ENCODE measurements at places on chromosomes 3 and 15.

GRCh38 chr3:146561879-146562278 lies 17.5 kb upstream of the PLSCR1 start:
- no peak for DNase-seq

GRCh38 chr3:124639406-124640237 lies 90.6 kb upstream of the UMPS start:
- DNase-seq: no peak

DNA sequence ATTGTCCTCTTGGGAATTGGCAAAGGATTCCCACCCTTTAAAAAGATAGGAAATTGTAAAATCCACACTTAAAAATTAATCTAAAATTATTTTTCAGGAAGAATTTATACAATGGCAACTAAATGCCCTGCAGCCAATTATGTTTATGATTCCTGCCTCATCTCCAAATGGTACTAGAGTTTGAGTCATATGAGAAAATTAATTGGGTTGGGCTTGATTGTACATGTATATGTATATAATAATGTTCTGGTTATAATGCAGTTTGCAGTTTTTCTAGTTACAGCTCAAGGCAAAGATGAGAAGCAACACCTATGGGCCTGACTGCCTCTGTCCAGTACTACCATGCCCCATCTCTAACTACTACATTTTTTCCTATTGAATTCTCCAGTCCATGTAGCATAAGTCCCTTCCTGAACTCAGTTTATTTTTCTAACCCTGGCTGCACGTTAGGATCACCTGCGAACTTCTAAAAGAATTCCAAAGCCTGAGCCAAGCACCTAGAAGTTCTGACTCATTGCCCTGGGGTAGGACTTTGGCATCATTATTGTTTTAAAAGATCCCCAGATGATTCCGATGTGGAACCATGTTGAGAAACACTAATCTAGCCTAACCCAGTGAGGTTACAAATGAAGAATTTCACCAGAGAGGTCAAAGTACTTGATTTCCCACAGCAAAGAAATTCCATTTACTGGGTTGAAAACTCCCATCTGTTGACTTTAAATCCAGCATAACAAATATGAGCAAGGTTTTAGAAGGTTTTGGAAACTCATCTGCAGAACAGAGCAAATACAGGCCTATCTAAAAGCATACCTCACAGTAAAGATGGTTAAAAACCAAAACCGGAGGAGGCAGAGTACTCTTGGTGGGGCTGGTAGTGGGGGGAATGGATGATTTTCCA lies 19.4 kb downstream of the TGFBR2 start:
- DNase-seq: peak; percentile 78

- DNase-seq: no peak
Observed at GRCh38 chr3:119834754-119835370, 53.0 kb downstream of the NR1I2 start.

DNA sequence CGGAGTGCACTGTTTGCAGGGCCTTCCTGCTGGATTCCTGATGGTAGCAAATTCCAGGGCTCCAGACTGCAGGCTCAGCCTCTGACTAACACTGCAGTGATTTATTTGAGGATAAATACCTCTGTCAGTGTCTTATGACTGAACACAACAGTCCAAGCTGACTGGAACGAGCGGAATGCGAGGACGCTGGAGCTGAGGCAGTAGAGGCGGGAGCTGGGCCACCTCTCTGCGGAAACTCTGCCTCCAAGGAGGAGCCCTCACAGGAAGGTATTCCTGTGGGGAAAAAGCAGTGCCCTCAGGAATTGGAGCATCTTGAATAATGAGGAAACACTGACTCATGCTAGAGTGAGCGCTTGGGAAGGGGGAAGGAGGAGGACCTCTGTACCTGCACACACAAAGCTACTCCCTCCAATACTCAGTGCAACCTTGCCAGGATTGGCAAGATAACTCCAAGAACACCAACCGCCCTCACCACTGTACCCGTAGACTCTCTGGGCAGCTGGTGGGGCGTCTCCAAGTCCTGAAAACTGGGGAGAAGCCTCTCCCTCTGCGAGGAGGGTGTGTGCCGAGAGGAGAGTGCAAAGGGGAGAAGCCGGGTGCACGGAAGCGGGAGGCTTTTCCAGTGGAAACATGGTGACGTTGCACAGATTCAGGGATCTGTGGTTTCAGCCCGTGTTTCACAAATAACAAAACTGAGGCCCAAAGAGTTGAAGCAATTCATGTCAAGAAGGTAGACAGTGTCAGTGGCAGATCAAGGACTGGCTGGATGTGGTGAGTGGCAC lies 43.0 kb downstream of the VGLL4 start:
- peak; percentile 100 for DNase-seq

DNA sequence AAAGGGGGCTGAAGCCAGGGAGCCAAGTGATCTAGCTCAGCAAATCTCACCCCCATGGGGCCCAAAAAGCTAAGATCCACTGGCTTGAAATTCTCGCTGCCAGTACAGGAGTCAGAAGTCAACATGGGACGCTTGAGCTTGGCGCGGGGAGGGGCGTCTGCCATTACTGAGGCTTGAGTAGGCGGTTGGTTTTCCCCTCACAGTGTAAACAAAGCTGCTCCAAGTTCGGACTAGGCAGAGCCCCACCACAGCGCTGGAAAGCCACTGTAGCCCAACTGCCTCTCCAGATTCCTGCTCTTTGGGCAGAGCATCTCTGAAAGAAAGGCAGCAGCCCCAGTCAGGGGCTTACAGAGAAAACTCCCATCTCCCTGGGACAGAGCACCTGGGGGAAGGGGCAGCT lies 8.1 kb upstream of the SLC25A36 start:
- no peak for DNase-seq

DNA sequence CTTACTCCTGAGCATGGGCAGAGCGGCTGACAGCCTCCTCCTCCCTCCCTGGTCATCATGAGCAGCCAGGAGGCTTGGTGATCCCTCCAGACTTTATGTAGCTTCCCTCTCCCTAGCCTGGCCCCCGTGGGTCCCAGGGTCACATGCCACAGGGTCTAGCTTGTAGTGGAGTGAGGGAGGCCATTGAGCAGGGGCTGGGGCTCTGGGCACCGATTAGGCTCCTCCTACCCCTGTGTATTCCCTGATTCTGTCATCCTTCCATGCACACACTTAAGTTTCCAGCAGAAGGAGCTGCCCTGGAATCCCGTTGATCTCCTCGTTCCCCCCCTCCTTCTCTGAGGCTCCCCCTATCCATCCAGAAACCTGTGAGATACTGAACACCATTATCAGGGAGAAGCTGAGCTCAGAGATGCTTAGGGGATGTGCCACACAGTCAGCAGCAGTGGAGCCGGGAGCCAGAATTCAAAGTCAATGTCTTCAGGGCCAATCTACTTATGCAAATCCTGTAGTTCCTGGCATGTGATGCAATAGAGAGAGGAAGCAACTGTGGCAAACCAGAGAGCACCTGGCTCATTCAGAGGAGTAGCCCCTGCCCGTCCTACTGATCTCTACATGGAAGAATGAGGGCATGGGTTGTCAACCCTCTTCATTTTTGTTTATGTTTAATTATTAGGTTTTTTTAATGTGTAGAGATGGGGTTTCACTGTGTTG lies 17.2 kb downstream of the CCDC33 start:
- no peak for DNase-seq

DNA sequence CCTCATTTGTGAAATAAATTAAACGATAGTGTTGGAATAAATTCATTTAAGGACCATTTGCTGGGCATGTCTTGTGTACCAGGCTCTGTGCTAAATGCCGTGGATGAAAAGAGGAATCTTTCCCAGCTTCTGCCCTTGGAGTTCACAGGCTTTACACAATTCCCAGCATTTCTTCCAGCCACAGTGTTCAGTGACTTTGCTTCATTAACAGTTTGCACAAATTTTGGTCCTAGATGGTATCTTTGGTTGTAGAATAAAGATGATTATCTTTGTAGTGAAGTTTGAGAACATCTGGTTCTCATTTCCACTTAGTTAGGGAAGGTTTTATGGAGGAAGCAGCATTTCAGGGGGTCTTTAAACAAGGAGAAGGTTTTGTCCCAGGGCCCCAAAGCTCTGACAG lies 100.1 kb downstream of the LRTM1 start:
- peak; percentile 75 for DNase-seq

- DNase-seq: no peak
Observed at GRCh38 chr3:178676942-178677790, 140.9 kb downstream of the KCNMB2 start.

DNA sequence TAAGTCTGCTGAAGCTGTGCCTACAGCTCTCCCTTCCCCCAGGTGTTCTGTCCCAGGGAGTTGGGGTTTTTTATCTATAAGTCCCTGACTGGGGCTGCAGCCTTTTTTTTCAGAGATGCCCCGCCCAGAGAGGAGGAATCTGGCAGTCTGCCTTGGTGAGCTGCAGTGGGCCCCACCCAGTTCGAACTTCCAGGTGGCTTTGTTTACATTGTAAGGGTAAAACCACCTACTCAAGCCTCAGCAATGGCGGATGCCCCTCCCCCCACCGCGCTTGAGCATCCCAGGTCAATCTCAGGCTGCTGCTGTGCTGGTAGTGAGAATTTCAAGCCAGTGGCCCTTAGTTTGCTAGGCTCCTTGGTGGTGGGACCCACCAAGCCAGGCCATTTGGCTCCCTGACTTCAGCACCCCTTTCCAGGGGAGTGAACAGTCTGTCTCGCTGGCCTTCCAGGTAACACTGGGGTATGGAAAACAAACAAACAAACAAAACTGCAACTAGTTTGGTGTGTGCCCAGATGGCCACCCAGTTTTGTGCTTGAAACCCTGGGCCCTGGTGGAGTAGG lies 189.4 kb downstream of the MFSD1 start:
- no peak for DNase-seq

GRCh38 chr3:165162883-165163282 lies 33.3 kb downstream of the SLITRK3 start:
- no peak for DNase-seq

- DNase-seq: no peak
Observed at GRCh38 chr3:133620066-133620784, 41.5 kb downstream of the TOPBP1 start.

- no peak for DNase-seq
Observed at GRCh38 chr3:28252001-28252431, 10.6 kb downstream of the CMC1 start.

GRCh38 chr3:48680811-48681540 lies 4.7 kb downstream of the NCKIPSD start:
- DNase-seq: no peak

- no peak for DNase-seq
Observed at GRCh38 chr3:39903253-39903652, 93.8 kb downstream of the MYRIP start.

- no peak for DNase-seq
Observed at GRCh38 chr3:97705764-97706163, 58.8 kb upstream of the ARL6 start.

- no peak for DNase-seq
Observed at GRCh38 chr3:123629747-123630047, 44.8 kb upstream of the HACD2 start.

- DNase-seq: peak; percentile 93
Observed at GRCh38 chr3:8741581-8742261, 8.1 kb downstream of the CAV3 start.

- no peak for DNase-seq
Observed at GRCh38 chr15:62897634-62898033, 144.9 kb upstream of the TPM1 start.

DNA sequence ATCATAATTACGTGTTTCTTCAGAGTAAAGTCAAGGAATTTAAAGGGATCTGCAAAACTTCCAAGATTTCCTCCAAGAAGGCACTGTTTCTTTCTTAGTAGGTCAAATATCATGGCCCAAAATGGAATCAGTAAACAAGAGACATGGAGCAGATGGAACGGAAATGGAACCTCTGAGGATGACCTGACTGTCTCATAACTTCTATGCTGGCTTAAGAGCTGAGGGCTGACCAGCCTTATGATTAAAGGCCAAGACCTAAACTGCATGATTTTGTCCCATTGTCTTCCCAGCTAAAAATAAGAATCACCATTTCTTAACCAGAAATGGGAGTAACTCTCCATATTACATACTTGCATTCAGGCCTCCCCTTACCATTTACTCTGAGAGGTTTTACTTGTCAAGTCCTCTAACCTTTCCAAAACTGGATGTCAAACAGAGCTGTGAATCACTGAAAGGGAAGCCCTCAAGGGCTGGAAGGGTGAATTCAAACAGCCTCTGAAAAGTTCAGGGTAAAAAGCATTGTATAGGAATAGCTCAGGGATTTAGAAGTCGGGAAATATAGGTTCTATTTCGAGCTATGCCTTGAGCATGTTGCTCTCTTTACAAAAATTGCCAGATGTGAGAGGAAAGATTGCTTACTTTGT lies 103.7 kb downstream of the MEIS2 start:
- no peak for DNase-seq

GRCh38 chr15:87672309-87673288 lies 583.9 kb downstream of the NTRK3 start:
- DNase-seq: peak; percentile 54

- no peak for DNase-seq
Observed at GRCh38 chr3:137471130-137471529, 293.0 kb upstream of the SOX14 start.

GRCh38 chr3:72756900-72757299 lies 91.3 kb downstream of the SHQ1 start:
- no peak for DNase-seq

DNA sequence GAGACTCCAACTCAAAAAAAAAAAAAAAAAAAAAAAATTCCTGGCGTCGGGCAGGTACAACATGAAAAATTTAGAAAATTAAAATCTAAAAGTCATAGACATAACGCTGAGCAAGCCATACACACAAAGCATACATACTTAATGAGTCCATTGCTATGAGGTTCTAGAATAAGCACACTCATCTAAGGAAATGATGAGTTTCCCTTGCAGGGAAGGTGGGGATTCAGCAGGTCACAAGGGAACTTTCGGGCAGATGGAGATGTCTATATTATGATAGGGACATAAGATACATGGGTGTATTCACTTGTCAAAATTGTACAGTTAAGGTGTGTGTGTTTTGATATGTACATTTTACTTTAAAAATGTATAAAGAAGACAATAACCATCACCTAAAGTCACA lies 120.2 kb upstream of the LIPC start:
- no peak for DNase-seq

GRCh38 chr3:133868186-133868585 lies 27.5 kb downstream of the RAB6B start:
- DNase-seq: no peak

DNA sequence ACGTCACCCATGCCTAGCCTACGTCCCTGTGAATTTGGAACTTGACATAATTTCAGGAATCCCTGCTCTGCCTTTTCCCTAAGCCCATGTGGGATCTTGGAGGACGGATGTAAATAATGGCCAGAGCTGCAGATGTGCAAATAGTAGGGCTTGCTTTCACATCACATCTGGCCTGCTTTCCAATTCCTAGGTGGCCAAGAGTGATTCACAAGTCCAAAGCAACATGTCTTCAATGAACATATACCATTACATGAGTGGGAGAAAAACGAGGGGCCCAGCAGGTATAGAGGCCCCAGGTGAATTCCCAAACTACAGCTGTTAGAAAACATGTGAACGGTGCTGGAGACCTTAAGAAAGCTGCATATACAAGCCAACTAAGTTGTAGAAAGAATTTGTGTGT lies 214.6 kb downstream of the MAGI1 start:
- no peak for DNase-seq

- no peak for DNase-seq
Observed at GRCh38 chr3:72750405-72750965, 97.8 kb downstream of the SHQ1 start.

GRCh38 chr3:179072100-179072438 lies 460 bp upstream of the ZMAT3 start:
- peak; percentile 50 for DNase-seq

All from EH (cell line).